ENCODE measurements at places on chromosomes 5 and 9.
A peak's percentile ranks its signal among the peaks of the same experiment; 100 is the strongest.

- no peak for DNase-seq
Observed at GRCh38 chr9:18741359-18741758, 267.4 kb downstream of the ADAMTSL1 start.

GRCh38 chr5:10652151-10652550, 88.3 kb downstream of the ANKRD33B start:
- DNase-seq = no peak

DNA sequence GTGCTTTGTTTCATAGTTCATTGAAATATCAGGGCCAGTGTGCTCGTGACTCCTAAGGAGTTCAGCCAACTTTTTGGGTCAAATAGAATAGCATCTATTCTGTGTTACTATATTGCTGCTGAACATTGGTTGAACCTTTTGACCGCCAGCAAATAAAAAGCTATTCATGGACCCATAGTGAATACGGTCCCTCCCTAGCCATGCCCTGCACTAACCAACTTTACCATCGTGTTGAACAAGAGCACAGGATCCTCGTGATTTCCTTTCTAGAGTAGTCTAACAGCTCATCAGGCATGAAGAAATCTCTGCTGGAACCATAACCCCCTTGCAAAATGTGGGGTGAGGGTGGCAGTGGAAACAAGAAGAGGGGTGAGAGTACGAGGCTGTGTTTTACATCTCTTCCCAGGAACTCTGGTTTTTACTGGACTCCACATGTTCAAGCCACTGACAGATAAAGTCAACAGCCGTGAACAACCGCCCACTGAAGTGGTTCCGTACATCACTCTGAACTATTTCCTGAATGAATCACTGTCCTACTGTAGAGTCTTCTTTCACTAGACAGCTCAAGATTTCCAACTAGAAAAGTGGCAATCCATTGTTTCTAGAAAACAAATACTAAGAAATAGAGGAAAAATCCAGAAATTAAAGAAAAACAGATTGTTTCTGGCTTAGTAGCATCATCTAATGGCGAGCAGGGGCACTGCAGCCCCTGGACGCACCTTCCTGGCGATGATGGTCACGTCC, 70.1 kb upstream of the SPATA31E1 start:
- peak; percentile 77 for DNase-seq

GRCh38 chr5:168317521-168318147, 26.2 kb downstream of the WWC1 start:
- peak; percentile 83 for DNase-seq

GRCh38 chr9:107323836-107324585, 40.9 kb downstream of the RAD23B start:
- DNase-seq = no peak

DNA sequence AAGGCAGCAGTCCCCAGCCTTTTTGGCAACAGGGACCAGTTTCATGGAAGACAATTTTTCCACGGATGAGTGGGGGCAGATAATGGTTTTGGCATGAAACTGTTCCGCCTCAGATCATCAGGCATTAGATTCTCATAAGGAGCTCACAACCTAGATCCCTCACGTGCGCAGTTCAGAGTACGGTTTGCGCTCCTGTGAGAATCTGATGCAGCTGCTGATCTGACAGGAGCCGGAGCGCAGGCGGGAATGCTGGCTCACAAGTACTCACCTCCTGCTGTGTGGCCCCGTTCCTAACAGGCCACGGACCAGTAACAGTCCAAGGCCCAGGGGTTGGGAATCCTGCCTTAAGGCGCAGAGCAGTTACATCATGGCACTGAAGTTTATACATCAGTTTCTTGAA, 3.3 kb upstream of the BRD3 start:
- DNase-seq = no peak

DNA sequence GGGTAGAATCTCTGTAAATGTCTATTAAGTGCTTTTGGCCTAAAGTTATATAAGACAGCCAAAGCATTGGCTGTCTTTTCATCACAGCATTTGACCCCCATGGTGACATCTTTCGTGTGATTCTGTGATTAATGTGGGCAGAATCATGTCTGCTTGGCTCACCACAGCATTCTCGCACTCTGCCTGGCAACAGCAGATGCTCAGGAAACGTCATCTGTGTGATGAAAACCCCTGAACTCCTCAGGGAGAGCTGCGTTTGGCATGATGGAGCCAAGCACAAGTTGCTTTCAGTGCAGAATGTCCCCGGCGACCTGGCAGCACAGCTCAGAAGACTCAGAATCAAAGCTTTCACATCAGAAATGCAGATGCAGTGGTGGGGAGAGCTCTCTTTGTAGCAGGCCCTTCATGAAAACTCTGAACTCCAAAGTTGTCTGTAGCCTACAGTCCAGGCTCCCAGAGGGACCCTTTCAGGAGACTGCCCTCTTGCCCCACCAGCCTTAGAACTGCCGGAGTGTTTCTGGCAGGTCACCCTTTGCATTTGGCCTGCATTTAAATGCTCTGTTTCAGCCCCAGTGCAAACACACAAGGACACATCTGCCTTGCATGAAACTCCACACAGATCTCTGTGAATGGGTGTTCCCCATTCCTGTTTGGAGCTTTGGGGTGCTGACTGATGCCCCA, 155.6 kb upstream of the PANK3 start:
- peak; percentile 69 for DNase-seq

- DNase-seq = no peak
Observed at GRCh38 chr5:138533973-138534941, 8.8 kb downstream of the ETF1 start.

DNA sequence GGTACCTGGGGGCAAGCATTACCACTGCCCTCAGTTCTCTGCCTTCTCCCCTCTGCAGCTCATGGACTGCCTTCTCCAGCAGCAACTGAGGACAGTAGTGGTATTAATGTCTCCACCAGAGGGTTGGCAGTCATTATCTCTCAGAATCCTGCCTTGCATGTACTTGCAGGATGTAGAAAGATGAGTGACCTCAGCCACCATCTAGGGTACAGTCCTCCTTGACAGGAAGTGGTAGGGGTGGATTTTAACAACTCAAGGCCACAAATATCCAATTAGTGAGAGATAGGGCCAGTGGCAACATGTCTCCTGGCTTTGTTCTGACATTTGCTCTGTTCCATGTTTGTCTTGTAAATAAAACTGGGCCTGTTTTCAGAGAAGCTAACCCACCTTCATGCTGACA, 47.2 kb downstream of the F2R start:
- no peak for DNase-seq

- DNase-seq = no peak
Observed at GRCh38 chr9:117122953-117123352, 291.9 kb downstream of the ASTN2 start.

DNA sequence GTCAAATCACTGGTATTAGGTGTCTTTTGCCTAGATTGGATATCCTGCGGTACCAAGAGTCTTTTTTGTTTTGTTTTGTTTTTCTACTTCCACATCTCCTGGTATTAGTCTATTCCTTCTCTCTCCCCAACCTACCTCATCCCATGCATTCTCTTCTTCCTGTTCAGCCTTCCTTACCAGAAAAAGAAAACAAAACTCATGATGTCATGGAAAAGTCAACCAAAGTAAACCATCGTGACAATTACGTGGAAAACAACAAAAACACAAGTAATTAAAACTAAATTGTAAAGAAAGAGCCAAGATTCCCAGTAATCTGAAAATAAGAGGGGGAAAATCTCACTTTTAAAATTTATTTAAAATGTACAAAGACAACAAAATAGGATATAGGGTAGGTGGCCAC, 38.3 kb downstream of the TMEM167A start:
- DNase-seq = no peak

- no peak for DNase-seq
Observed at GRCh38 chr5:109705596-109705995, 15.9 kb downstream of the MAN2A1 start.

DNA sequence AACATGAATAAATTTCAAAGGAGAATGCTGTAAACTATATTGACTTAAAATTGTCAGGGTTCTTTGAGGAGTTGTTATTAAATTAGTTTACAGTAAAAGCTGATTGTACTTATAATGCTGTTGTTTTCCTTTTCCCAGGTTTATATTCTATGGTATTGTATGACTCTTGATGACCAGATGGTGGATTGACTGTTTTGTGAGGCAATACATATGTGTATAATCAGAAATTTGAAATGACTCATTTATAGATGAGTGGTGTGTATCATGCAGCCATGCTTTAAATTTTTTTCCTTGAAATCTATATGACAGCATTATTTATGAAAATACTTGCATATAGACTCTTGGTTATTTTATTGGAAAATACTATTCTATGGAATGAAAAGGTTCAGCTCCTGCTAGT, 195.3 kb downstream of the CNTLN start:
- DNase-seq = no peak

DNA sequence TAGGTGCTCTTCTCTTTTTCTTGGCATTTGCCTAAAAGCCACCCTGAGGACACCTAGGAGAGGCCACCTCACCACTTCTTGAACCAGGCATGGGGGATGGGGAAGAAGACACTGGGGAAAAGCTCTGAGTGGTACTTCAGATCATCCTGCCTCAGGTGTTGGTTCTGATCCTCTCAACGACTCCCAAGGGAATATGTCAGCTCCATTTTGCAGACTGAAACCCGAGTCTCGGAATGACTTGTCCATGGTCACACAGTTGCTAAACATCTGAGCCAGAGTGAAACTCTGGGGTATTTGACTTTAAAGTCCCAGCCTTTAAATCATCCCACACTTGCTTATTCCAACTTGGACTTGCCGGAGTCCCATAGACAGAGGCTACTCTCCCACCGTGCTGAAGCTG, 120.6 kb upstream of the GABRP start:
- no peak for DNase-seq

DNA sequence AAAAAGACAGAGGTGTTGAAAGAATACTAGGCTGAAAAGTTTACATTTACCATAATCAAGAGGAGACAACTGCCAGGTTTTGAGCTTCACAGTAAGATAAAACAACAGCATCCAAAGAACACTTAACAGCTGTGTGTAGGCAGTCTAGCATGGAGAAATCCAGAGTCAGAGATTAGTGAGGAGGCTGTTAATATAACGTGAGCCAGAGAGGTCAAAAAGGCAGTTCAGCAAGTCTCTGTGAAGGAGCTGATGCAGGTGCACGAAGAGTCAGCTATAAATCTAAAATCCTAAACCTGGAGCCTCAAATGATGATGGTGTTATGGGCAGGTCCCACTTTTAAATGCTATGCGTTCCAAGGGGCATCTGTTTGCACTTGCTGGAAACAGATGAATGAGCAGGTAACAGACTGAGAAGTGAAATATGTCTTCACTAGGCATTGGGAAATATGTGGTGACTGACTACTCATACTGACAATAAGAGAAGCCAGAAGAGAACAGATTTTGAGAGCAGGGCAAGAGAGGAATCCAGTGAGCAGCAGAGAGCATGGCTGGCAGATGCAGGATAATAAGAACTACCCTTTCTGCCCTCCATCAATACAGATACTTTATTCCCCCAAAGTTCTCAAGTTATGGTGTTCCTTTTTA, 8.7 kb downstream of the APTX start:
- DNase-seq = no peak

GRCh38 chr9:88291856-88292255, 96.4 kb upstream of the SPIN1 start:
- DNase-seq = no peak

DNA sequence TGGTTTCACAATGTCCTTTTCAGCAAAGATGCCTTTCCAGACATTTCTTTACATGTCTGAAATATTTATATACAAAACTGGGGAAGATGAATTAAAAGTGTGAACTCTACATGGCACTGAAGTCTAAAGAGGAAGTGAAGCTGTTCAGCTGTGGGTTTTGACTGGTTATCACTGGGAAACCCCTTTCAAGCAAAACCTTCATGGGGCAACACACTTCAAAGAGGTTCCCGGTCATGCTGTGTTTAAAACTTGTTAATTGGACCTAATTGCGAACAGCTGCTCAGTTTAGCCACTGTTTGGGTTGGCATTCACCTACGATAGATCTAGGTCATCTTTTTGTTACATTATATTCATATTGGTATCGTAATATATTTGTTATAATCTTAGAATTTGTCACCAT, 20.0 kb upstream of the GDNF start:
- no peak for DNase-seq

GRCh38 chr9:16661816-16662215, 208.7 kb downstream of the BNC2 start:
- peak; percentile 73 for DNase-seq

DNA sequence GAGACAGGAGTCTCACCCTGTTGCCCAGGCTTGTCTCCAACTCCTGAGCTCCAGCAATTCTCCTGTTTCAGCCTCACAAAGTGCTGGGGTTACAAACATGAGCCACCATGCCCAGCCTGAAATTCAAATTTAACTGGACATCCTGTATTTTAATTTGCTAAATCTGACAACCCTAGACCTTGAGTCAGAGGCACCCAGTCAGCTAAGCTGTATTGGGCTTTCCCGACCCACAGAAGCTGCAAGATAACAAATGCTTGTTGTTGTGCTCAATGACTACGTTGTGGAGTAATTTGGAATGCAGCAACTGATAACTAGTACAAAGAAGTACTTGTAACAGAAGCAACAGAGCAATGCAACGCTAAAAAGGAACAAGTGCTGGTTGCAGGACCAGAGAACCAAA, 533.1 kb downstream of the NTRK2 start:
- no peak for DNase-seq

DNA sequence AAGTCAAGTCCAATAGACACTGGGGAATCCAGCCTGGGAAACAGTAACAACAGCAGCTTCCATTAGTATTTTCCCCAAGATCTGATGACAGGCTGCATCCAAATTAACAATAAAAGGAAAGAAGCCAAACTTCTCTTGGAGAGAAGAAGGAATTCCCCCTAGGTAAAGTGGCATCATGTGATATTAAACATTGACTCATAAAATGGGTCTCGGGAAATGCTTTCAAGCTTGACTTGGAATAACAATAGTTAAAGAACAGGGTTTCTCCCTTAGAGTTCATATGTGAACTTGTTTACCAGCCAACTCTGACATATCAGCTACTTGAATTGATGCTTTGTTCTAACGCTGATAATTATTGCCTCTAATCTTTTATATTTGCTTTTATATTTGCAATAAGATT, 45.4 kb downstream of the ENTREP1 start:
- no peak for DNase-seq

- no peak for DNase-seq
Observed at GRCh38 chr9:113947941-113948340, 71.8 kb downstream of the ZNF618 start.

DNA sequence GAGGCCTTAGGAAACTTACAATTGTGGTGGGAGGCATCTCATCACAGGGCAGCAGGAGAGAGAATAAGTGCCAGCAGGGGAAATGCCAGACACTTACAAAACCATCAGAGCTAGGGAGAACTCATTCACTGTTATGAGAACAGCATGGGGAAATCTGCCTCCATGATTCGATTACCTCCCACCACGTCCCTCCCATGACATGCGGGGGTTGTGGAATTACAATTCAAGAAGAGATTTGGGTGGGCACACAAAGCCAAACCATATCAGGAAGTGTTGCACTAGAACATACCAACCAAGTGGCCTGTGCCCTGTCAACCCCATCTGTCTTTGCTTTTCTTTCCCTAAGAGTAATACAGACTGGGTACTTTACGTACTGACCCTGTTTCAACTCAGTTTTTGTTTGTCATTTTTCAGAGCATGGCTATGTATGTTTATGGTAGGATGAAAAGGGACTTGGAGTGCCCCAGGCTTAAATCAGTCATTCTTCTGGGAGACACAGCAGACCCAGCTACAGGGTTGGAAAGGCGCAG, 58.3 kb upstream of the TGFBR1 start:
- DNase-seq = no peak

All from LHCN-M2 (cell line).